ENCODE measurements at places on chromosomes 7 and 10.

DNA sequence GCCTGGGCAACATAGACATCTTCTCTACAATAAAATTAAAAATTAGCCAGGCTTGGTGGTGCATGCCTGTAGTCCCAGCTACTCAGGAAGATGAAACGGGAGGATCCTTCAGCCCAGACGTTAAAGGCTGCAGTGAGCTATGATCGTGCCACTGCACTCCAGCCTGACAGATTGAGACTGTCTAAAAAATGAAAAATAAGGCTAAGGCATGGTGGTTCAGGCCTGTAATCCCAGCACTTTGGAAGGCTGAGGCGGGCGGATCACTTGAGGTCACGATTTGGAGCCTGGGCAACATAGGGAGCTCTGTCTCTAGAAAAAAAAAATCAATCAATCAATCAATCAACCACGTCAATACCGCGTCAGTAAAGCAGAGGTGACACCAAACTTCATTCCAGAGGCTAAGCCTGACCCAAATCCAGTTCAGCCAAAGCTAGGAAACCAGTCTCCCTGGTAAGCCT lies 31.1 kb downstream of the MRPS24 start:
- no peak for DNase-seq

DNA sequence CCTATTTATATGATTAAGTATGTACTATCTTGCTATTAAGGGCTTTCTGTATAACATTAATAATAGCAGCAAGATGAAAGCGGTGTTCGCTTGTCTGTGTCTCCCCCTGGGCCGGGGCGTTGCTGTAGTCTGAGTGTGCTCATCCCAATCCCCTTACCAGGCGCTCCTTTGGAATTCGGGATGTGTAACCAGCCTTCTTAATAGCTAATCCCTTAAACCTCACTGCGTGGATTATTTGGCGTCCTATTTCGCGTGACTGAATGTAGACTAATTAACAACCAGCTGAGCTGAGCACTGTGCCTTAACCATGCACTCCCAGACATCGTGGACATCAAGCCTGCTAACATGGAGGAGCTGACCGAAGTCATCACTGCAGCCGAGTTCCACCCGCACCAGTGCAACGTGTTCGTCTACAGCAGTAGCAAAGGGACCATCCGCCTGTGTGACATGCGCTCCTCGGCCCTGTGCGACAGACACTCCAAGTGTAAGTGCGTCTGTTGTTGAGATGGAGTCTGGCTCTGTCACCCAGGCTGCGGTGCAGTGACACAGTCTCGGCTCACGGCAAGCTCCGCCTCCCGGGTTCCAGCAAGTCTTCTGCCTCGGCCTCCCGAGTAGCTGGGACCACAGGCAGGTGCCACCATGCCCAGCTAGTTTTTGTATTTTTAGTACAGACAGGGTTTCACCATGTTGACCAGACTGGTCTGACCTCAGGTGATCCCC lies 36.6 kb downstream of the BNIP3 start:
- no peak for DNase-seq

DNA sequence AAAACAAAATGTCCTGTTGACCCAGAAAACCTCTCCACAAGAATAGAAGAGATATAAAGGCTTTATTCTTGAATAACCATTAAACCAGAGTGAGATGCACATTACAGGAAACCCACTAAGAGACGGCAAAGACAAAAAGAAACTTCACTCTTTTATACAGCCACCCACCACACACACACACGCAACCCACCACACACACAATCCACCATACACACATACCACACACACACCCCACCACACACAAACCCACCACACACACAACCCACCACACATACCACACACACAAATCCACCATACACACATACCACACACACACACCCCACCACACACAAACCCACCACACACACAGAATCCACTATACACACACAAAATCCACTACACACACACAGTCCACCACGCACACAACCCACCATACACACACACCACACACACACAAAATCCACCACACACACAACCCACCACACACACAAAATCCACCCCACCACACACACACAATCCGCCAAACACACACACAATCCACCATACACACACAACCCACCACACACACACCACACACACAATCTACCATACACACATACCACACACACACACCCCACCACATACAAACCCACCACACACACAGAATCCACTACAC lies 9.5 kb upstream of the REPIN1 start:
- DNase-seq, result no peak

DNA sequence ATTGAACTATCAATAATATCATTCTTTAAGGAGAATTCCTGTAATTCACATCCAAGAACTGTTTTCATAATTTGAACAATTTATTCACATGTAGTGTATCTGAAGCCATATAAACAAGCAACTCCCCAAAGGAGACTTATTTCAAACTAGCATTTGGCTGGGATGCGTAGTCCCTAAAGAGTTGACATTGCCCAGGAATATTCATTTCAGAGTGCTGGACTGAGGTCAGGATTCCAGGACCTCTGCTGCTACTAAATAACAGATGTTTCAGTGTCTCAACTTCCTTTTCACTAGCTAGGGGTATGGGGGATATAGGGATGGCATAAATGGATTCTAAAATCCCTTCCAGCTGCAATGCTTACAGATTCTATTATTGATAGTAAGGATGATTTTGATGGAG lies 177.0 kb downstream of the TSPAN12 start:
- DNase-seq, result no peak

- DNase-seq, result no peak
These were observed 83.7 kb downstream of the CARD11 start for GRCh38 chr7:2959828-2960599.

GRCh38 chr7:7720193-7720592 lies 1.8 kb upstream of the RPA3 start:
- DNase-seq, result no peak

- no peak for DNase-seq
These were observed 5.9 kb downstream of the MGMT start for GRCh38 chr10:129472696-129473555.

DNA sequence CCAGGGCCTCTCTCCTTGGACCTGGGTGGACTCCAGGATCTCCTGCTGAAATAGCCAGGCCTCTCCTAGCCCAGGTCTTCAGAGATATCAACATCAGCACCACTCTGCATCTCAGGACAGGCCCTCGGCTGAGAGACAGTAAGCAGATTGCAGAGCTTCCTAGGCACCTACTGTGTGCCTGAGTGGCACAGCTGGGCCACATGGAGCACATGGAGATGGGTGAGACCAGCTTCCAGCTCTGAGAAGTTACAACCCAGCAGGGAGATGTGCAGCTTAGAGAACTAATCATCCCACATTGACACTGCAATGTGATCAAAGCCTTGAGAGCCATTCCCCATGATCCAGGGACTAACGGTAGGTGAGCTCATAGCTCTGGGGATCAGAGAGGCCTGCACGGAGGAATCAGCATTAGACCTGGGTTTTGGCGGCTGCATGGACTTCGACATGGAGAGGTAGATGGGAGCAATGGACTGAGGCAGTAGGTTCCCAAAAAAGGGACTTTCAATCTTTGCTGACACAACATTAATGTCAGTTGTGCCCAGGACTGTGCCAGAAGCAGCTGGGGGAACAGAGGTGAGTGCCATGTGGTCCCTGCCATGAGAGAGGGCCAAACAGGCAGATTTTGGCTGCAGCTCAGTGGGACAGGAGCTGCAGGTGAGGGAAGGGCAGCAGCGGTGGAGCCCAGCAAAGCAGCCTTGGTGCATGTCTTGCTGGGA lies 76.0 kb upstream of the LEP start:
- no peak for DNase-seq

- DNase-seq, result no peak
These were observed 20.5 kb upstream of the DNAJB12 start for GRCh38 chr10:72375173-72375572.

DNA sequence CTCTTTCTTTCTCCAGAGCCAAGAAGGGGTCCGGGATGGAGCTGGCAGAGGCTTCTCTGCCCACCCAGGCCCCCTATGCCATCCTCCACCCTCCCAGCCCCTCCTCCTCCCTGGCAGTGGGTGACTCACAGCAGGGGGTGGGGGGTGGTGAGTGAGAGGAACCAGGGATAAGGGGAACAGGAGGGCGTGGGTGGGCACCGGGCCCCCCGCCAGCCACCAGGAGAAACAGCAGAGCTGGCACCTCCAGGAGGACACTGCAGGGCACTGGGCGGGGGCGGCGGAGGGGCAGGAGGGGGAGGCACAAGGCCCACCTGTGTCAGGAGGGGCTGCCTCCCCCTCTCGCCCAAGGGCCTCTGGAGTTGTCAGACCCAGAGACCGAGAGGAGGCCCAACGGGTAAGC lies 56.0 kb downstream of the CAMK2B start:
- no peak for DNase-seq

GRCh38 chr7:32221056-32221455 lies 150.8 kb upstream of the PDE1C start:
- no peak for DNase-seq

- no peak for DNase-seq
These were observed 136.6 kb upstream of the SHH start for GRCh38 chr7:155948845-155949244.

DNA sequence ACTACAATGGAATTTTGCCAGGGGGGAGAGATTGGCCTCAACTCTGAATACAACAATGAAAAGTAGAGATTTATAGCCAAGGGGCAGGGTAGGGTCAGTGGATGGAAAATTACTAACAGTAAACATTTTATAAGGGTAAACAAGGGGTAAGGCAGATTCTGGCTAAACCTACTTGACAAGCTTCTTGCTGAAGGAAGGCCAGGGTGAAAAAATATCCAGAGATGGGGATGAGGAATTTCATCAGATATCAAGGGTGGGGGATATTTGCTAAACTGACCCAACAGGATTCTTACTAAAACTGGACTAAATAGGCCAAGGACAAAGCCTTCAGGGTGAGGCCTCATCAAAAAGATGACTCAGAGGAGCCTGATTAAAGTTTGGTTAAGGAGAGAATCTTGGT lies 156.3 kb downstream of the RTKN2 start:
- no peak for DNase-seq
